ENCODE measurements at places on chromosomes 12 and 14.
A peak's percentile ranks its signal among the peaks of the same experiment; 100 is the strongest.

DNA sequence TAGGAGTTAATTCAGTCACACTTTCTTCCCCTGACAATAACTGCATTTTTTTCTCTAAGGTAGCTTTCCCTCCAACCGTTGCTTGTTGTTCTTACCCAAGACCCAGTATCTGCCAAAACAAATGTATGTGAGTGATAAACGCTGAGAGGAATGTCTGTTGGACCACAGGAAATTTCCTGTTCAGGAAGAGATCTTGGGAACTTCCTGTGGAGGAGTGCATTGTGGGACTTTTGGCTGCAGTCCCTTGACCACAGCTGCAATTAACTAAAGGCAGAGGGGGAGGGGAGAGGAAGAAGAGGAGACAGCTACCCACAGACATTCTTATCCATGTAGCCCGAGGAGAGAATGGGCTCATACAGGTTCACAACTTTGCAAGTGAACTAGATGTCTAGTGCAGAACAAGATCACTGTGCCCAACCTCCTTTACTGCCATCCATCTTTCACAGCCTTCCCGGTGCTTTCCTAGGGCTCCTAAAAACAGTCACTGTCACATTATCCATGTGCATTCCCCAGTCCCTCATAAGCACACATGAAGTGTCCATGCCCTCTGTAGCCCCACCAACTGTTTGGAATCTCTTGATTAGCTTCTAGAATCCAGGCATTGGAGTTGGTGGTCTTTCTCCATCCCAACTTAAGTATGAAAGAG, 149.5 kb downstream of the ETV6 start:
- DNase-seq = peak; percentile 99

- peak; percentile 83 for DNase-seq
These were observed 47.2 kb downstream of the RFX4 start for GRCh38 chr12:106629797-106630659.

GRCh38 chr12:40566271-40566670, 126.0 kb upstream of the CNTN1 start:
- DNase-seq = no peak

DNA sequence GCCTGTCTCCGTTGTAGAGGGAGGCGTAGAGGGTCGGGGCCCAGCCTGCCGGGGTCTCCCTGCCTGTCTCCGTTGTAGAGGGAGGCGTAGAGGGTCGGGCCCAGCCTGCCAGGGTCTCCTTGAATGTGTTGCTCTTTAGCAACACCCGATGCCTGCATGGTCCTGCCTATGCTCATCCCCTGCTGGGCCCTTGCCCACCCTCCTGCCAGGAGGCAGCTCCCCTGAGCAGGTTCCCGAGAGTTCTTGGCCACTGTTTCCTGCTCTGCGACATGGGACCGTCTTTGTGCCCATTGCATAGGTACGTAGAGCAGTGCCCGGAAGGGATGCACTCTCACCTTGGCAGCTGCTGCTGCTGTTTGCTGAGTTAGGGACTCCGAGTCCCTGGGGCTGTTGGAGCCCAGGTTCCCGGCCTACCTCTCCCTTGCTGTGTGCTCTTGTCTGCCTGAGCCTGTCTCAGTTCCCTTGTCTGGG, 3.3 kb downstream of the KIF26A start:
- DNase-seq = no peak

GRCh38 chr12:89939522-89940215, 231.0 kb upstream of the ATP2B1 start:
- no peak for DNase-seq

- DNase-seq = no peak
These were observed 27.5 kb downstream of the ADGRD1 start for GRCh38 chr12:130981074-130981742.

- DNase-seq = no peak
These were observed 1.1 kb upstream of the GNB3 start for GRCh38 chr12:6839482-6840201.

DNA sequence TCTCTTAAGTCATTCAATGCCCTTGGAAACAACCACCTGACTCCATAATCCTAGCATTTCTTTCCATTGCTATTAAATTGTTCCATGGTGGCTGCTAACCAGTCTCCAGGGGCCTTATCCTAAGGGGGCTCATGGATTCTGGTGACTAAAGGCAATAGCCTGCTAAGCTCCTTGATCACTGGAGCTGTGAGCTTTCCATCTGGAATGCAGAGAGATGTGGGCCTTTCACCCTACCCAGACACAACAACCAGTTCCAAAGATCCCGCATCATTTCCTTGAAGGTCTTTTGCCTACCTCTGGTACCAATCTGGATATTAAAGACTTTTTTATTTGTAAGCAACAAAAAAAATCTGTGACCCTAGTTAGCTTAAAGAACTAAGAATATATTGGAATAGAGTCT, 32.9 kb downstream of the NDUFA12 start:
- DNase-seq = no peak

DNA sequence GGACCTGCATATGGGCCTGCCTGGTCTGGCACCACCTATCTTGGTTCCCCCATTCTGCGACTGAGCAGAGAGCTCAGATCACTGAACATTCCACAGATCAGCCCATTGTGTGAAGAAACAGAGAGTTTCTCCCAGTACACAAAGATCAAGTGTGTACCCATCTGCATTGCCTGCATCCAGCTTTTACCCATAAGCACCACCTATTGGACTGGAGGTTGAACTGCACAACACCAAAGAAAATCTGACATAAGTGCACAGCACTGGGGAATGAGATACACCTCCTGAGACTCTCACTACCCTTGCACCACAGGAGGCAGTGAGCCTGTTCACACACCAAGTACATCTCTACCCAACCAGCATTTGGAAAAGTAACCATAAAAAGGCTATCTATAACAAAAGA, 362.6 kb upstream of the CLEC14A start:
- no peak for DNase-seq

DNA sequence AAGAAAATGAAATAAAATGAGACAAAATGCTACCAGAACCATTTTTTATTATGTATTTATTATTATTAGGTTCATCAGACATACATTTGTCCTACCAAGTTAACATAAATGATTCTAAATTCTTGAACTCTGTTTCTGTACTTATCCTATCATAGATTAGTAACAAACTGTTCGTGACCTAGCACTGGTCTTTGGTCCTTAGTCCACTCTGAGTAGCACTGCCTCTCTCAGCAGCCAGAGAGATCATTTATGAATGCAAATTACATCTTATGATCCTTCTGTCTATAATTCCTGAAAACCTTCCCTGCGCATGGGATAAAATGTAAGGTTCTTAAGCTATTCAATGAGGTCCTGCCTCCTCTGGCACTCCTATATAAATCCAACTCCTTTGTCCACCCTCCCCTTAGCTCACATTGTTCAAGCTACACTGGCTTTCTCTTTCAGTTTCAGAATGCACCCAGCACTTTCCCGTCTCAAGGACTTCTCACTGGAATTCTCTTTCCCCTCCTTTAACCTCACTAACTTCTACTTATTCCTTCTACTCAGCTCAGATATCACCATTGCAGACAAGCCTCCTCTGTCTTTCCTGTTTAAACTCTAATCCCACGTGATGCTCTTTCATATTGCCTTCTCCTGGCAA, 17.1 kb downstream of the PDZRN4 start:
- no peak for DNase-seq

DNA sequence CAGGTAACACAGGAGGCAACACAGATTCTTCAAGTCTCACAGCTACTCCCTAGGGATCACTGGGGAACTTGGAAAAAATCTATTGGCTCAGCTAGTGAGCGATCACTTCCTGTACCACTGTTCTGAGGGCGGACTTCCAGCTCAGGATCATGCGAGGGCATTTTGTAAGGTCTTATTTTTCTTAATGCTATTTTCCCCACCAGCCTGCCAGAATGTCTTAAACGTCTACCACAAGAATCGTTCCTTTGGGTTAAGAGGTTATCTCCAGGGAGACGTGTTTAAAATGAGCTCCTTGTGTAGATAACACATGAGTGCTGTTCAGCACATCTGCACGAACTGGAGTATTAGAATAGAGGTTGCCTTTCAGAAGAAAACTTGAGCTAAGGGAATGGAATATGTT, 162.6 kb downstream of the ETNK1 start:
- no peak for DNase-seq

GRCh38 chr12:49533331-49533730, 5.5 kb upstream of the KCNH3 start:
- DNase-seq = no peak

GRCh38 chr12:112149596-112149995, 24.2 kb downstream of the TRAFD1 start:
- DNase-seq = no peak

DNA sequence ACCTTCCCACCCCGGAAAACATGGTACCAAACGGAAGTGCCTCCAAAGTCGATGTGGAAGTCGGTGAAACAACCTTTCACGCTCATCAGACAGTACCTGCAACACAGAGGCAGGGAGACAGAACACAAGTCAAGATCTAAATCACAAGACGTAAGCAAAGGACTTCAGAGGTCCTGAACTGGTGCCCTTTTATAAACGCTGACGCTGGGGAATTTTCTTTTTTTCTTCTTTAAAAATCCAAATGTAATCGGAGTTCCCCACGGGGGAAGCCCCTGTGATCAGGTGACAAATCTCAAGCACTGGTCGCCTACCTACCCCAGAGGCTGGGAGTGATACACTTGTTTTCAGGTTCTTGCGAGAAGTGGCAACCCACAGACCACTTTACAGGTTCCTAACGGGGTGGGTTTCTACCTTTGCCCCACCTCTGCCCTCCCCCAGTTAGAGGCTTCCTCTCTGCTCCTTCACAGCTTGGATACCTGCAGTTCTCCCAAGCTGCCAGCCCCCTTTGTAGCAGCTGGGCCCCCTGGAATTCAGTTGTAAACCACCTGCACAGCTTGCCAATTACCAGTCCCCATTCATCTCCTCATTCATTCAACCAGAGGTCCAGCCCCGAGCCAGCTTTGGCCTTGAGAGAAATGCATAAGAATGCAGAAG, 46.2 kb downstream of the KDM2B start:
- no peak for DNase-seq

DNA sequence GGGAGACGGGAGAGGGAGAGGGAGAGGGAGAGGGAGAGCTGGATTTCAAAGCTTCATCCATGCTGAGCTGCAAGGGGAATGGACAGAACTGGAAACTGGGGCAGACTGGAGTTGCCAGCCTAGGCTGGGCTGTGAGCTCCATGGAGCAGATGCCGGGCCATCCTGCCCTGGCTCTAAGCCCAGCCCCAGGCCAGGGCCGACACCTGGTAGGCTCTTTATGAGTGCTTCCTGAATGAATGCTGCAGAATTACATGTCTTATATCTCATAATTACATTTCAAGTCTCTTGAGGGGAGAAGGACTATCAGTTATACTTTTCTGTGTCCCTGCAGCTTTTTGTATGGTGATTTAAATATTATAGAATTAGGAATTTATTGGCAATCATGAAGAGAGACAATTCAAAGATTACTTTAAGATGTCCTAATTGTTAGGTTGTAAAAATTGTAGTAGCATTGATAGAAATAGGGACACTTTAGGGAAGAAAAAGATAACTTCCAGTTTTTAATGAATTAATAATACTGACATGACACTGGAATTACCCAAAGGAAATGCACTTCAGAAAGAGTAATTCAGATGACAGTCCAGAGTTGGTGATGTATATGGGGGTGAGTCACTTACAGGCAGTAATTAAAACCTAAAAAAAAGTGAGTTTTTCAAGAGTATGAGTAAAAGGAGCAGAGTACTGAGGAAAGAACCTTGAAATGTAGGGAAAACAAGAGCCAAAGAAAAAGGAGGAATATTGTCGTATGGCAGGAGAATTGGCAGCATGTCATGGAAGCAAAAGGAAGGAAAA, 29.0 kb downstream of the SCYL2 start:
- peak; percentile 11 for DNase-seq

- DNase-seq = no peak
These were observed 431.9 kb downstream of the BCL11B start for GRCh38 chr14:98840091-98840490.

GRCh38 chr14:28671425-28671824, 95.2 kb upstream of the FOXG1 start:
- peak; percentile 41 for DNase-seq

- no peak for DNase-seq
These were observed 18.7 kb downstream of the MANSC1 start for GRCh38 chr12:12331244-12331771.

DNA sequence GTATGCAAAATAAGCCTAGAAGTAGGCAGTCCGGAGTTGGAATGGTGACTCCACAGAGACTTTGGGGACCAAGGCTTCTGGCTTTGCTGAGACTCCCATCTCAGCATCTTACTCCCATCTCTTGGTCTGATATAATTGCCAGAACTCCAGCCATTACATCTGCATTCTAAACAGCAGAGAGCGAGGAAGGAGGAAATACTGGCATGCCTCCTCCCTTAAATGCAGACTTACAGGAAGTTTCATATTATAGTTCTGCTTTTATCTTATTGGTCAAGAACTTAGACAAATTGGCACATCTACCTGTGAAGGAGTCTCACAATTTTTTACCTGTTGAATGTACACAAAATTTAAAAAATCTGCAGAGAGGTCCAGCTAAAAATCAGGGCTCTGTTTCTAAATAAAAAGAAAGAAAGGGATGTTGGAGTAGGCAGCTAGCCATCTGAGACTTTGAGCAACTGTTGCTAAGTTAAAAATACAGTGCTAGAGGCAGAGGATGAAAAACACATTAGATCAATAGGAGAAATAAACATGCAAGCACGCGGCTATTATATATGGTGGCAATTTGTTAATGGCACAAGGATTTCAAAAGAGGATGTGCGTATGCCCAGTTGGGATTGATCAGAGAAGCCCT, 209.9 kb upstream of the HMGA2 start:
- DNase-seq = no peak

- DNase-seq = no peak
These were observed 120.9 kb downstream of the TMEM132C start for GRCh38 chr12:128387811-128388422.

DNA sequence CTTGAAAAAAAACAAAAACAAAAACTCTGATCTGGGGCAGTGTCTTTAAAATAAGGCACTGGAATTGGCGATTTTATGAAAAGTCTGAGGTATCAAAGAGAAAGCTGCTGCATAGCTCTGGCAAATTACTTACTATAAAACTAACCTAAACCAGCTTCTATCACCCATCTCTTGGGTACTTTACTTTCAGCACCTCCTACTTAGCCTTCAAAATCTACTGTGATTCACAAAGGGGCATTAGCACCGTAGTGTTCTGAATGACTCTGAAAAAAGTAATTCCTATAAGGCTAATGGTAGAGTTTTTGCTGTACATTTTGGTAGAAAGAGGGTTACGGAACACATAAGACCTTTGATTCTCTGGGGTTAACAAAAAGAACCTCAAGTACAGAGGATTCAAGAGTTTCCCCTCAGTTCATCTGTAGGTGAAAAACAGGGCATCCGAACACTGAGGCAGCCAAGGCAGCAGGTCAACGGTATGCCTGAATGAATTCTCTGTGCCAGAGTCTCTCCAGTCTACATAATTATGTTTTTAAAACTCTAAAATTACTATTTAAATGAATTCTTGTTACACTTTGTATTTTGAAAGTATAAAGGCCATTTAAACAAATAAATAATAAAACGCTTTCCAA, 101.5 kb downstream of the ELK3 start:
- no peak for DNase-seq

Data from lung microvascular endothelial cell (primary cell).